Pons (tissue), 1 donor: ENCODE measurements at places on chromosomes 4 and X.

- no peak for DNase-seq
These were observed 148.0 kb upstream of the JADE1 start for GRCh38 chr4:128661479-128661878.

- DNase-seq = no peak
These were observed 61.8 kb downstream of the ZNF732 start for GRCh38 chr4:243426-243825.

- no peak for DNase-seq
These were observed 79.8 kb upstream of the RPL34 start for GRCh38 chr4:108540536-108540935.

DNA sequence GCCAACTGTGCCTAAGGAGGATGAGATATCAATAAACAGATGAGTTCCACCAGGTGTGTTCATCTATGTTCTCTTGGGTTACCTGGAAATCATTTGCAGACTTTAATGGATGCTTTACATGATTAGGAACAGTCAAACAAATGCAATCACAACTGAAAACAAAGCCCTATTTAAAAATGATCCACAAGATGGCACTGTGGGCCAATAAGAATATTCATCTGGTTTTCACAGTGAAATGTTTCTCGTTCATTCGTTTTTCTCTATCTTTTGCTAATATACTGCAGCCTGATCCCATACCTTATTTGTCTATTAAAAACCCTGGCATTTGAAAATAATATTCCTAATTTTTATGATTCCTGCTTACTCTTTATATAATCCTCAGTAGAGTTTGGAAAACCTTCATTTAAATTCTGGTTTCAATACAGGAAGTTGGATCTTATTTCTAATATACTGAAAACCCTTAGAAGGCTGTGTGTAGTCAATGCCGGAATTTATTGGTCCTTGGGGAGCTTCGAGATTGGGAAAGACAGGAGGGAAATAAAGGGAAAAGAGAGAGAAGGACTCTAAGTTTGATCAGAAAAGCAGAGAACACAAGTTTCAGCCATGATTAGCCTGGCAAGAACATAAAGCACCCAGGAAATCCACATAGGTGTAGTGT is 63.8 kb upstream of the TAPT1 start:
- peak; percentile 77 for DNase-seq

GRCh38 chr4:54912155-54912554 is 213.2 kb downstream of the KDR start:
- DNase-seq = no peak

GRCh38 chr4:143025081-143025704 is 159.5 kb upstream of the USP38 start:
- peak; percentile 57 for DNase-seq

GRCh38 chrX:75623535-75623934 is 100.7 kb upstream of the ZDHHC15 start:
- DNase-seq = peak; percentile 2

- DNase-seq = no peak
These were observed 109.6 kb downstream of the SPRY1 start for GRCh38 chr4:123506011-123506695.

GRCh38 chr4:103996637-103997036 is 276.9 kb upstream of the TACR3 start:
- DNase-seq = peak; percentile 77

- DNase-seq = no peak
These were observed 3.1 kb downstream of the PHOX2B start for GRCh38 chr4:41745292-41746024.

- DNase-seq = peak; percentile 98
These were observed 72.1 kb upstream of the IGFBP7 start for GRCh38 chr4:57182132-57182874.

- no peak for DNase-seq
These were observed 216.5 kb downstream of the PDHA2 start for GRCh38 chr4:96056346-96056934.

GRCh38 chr4:19684084-19684483 is 567.6 kb upstream of the SLIT2 start:
- no peak for DNase-seq

DNA sequence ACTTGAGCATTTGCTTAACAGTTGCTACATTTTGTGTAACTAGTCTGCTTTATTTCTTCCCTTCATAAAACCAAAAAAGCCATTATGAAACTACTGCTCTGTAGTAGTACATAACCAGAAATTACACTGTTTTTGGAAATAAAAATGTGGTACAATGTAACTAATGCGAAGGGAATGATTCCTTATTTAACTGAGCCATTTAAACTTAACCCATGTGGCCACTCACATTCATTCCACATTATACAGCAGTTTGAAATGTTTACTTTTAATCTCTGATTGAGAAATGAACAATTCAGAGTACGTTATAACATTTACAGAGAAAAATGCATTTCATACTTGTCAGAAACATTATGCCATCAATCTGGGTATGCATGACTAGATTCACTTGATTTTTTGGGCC is 94.2 kb downstream of the NYX start:
- no peak for DNase-seq

GRCh38 chr4:154416190-154416547 is 75.4 kb downstream of the DCHS2 start:
- DNase-seq = peak; percentile 15

DNA sequence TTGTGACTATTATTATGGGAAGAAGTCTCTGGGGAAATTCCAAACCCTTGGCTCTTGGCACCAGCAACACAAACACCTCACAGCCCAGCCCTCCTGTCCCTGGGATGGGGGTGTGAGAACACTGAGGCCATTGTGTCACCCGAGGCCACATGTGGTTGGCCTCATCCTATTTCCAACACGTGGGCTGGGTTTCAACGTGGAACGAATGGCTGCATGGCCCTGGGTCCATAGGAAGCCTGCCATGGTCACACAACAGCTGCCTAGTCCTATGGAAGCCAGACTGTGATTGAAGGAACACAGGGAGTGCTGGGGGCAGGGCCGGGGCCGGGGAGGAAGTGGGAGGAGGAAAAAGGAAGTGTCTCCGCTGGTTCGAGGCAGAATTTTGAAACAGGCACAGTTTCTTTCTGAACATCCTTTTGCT is 10.0 kb downstream of the CLCN4 start:
- peak; percentile 73 for DNase-seq

DNA sequence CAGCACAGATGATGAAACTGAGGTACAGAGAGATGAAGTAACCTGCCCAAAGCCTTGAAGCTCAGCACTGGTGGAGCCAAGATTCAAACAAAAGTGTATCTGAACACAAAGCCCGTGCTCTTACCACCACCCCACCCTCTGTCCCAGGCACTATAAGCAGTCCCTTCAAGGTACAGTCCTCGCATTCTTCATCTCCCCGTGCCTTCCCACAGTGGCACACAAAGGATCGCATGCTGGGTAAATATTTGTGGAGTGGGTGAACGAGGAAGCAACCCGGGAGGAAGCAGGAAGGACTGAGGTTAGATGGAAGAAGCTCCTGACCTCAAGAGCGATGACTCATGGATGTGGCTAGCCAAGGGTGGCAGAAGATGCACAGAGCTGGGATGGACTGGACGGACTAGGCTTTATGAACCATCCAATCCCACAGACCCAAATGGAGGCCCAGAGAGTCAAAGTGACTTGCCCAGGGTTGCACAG is 18.4 kb downstream of the IQSEC2 start:
- DNase-seq = no peak

- no peak for DNase-seq
These were observed 8.2 kb downstream of the CAPN6 start for GRCh38 chrX:111262086-111262485.

DNA sequence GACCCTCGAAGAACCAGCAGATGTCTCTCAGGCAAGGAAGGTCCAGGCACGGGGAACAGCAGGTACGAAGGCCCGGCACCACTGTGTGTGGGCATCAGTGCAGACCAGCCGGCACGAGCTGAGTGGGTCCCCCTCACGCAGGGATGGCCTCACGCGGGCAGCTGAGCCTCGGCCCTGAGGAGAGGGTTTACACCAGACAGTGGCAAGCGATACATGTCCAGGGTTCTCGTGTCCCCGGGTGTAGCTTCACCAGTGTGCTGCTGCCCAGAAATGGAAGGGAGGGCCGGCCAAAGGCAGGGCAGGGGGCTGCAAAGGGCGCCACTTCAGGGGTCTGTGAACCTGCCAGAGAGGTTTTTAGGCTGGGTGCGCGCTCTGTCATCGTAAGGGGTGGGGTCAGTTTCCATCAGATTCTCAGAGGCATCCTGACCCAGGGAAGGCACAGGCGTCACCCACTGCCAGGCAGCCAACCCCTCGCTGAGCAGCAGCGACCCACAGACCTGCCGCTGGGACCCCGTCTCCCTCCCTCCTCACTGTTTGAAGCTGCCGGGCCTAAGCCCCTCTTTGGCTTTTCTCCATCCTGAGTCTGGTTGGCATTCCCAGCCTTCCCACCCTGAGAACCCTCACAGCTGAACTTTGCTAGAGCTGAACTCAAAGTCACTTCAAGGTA is 107.0 kb downstream of the CPZ start:
- DNase-seq = no peak

DNA sequence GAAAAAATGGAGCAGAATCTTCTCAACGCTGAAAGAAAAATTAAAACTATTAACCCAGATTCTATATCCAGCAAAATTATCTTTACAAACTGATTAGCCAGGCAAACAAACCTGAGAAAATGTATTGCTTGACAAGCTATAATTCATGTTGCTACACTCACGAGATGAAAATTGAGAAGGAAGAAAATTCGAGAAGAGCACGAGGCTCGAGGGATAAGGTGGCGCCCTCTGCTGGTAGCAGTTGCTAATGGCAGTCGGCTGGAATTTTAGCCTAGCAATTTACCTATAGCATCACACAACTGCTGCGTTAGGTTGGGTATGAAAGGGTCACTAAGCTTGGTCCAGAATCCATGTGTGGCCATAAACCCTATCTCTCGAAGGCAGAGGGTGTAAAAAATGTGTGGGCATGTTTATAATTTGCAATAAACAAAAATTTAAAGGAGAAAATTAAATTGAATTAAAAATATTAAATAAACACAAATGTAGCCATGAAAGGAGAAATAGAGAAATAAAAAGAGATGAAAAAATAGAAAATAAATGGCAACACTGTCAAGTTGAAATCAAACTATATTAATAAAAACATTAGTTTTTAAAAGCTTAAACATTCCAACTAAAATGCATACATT is 126.6 kb downstream of the PPP4R3C start:
- DNase-seq = peak; percentile 5

- no peak for DNase-seq
These were observed 79.2 kb upstream of the GPM6A start for GRCh38 chr4:175891231-175891630.
